ENCODE measurements at places on chromosomes 12 and 14. TPM values are rescaled to one million over a fixed set of nuclear protein-coding genes. Genes with fewer than 3 reads are reported as not detected.

DNA sequence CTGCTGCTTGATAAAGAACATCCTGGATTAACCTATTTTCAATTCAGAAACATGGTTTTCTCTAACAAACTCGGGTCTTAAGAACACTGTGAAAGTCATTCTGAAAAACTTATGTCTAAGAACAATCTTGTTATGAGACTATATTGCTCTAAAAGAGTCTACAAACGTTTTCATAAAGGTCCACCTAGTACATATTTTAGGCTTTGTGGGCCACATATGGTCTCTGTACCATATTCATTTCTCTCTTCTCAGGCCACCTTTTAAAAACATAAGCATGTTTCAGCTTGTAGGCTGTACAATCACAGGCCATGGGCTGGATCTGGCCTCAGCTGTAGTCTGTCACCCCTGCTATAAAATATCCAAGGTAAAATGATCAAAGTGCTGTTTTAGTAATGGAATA, 39.9 kb downstream of the PPP4R3A start:
- DNase-seq: no peak

DNA sequence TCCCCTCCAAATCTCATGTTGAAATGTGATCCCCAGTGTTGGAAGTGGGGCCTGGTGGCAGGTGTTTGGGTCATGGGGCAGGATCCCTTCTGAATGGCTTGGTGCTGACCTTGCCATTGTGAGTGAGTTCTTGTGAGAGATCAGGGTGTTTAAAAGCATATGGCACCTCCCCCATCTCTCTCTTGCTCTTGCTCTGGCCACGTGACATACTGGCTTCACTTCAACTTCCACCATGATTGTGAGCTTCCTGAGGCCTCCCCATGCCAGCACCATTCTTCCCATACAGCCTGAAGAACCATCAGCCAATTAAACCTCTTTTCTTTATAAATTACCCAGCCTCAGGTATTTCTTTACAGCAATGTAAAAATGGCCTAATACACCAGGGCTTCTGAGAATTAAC, 79.8 kb upstream of the C14orf132 start:
- DNase-seq: no peak

The ART4 gene
- polyA plus RNA-seq: 0.60 TPM

The DAZAP2 gene
- polyA plus RNA-seq: 236 TPM

The TPPP2 gene
- polyA plus RNA-seq: 0.35 TPM

DNA sequence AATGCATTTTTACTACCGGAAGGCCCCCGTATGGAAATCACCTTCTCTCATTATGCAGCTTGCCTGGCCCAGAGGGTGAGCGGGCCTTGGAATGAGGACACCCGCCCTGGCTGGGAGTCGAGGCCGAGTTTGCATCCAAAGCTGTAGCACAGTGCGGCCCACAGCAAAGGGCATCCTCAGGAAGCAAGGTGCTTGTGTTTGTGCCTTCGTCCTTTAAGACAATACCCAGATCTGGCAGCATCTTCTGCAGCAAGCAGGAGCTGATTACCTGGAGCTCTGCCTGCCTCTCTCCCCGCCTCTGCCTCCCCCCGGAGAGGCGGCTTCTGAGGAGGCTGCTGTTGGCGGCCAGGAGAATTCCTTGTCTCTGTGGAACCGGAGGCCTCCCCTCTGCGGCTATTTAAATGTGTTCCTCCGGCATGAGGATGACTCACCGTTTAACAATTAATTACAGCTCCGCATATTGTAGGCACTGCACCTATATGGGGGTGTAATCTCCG, 145.3 kb downstream of the CACNA1C start:
- no peak for DNase-seq

DNA sequence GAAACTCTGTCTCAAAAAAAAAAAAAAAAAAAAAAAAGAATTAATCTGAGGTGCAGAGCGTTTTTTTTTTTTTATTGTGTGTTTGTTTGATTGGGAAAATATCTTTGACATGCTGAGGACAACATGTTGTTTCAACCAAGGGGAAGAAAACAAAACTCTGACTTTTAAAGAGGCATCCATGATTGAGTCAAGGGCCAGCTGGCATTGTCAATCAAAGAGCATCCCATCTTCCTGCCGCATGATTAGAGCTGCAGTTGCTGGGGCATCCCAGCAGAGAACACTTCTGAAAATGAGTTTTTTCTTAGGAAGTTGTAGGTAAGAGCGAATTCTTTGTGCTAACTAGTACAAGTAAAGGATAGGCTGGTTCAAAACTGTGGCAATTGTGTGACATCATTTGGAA, 200.9 kb upstream of the DAAM1 start:
- DNase-seq: no peak

- DNase-seq: no peak
Measured at GRCh38 chr12:49377386-49377785, 10.1 kb downstream of the SPATS2 start.

DNA sequence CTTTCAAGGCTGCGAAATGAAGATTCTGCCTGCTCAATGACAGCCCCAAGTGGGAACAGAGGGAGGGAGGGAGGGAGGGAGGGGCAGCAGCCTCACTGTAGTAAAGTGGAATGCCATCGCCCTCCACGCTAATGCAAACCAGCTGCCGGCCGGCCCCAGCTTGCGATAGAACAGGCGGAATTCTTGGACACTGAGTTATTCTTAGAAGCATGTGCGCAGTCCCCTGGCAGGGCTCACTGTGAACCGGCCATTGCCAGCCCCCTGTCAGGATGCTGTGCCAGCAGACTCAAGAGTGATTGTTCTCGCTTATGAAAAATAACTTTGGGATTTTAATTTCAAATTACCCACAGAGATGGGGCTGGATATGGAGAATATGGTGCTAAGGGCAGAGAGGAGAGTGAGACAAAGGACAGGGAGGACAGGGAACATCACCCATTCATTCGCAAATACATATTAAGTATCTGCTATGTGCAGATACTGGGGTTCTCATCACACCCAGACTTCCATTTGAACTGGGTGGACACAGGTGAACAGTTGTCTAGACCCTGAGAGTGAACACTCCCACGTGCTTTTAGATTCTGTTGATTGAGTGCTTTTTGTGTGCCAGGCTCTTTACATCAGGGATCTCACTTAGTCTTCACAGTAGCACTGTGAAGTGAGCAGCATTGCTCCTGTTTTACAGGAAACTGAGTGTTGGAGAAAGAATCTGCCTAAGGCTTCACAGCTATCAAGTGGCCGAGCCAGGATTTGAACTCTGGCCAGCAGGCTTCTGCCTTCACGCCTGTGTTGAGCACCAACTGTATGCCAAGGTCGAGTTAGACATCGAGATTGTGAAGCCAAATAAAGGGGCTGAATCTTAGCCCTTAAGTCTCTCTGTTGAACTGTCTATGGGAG, 192.9 kb downstream of the C12orf75 start:
- peak; percentile 75 for DNase-seq

The NINJ2 gene
- polyA plus RNA-seq: 2.9 TPM

DNA sequence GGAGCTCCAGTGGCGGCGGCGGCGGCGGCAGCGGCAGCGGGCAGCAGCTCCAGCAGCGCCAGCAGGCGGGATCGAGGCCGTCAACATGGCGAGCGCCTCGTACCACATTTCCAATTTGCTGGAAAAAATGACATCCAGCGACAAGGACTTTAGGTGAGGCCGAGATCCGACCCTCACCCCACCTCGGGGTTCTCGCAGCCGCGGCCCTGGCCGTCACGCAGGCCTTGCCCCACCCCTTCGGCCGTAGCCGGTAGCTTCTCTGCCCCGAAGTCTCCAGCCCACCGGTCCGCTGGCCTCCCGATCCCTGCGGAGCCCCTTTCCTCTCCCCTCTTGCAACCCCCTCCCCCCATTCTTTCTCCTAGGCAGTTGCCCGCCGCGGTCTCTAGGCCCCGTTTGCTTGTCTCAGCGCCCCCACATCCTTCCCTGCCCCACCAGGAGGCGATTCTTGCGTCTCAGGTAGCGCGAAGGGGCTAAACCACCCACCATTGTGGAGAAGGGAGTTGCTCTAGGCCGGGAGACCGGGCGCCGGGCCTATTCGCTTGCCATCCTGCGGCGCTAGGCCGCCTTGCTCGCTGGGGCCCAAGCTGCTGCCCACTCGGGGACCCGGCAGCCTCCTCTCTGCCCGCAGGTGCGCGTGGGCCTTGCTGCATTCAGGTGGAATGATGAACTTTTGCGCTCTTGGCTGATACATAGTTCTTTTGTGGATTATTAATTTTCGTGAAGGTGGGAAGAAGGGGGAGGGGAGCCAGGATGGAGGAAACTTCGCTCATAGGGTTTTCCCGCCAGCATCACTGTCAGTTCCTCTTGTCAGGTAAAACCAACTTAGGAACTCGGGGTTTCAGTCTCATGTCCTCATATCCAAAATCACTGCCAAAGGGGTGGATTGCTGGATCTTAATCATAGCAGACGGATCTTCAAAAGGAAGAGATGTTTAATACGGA, 745 bp downstream of the CAND1 start:
- no peak for DNase-seq

The GNG2 gene
- 98.3 TPM for polyA plus RNA-seq

The CPM gene
- polyA plus RNA-seq: 466 TPM

The PLD4 gene
- polyA plus RNA-seq: 5.7 TPM

DNA sequence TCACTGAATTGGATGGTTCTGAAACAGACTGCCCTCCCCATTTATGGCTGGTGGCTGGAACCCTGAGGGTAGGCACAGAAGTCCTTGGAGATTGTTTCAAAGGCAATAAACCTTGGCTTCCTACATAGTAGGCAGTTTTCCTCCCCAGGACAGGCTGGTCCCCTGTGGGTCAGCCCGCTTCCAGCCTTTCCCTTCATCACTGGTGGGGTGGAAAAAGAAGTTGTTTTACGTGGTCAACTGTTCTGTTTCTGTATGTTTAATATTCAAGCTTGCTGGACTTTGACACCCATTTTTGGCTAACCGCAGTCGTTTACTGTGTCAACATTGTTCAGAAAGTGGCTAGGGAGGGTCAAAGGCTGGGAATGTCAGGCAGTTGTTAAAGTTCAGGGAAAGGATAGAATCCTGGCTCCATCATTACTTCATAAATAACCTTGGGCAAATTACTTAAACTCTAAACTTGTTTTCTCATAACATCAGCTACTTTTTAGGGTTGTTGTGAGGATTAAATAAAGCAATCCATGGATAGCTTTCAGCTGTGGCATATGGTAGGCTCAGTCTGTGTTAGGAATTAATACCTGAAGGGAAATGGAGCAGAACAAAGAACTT, 2.4 kb downstream of the KLHDC2 start:
- no peak for DNase-seq

DNA sequence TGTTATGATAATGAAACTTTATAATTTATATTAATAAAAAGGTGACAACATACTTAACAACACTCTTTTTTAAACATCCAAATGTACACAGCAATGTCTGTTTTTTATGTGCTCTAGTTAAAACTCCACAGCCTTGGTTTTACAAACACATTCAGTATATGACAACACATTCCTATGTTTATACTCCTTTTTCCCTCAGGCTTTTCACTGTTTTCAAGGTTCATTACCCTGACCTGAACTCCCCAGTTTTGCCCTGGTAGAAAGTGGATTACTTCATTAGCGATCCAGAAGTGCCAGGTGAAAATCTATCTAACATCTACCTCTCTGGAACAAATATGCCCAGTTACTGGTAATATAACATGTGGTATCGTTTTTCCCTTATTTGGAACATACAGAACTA, 340.2 kb upstream of the DDHD1 start:
- no peak for DNase-seq

The DHH gene
- 1.2 TPM for polyA plus RNA-seq

DNA sequence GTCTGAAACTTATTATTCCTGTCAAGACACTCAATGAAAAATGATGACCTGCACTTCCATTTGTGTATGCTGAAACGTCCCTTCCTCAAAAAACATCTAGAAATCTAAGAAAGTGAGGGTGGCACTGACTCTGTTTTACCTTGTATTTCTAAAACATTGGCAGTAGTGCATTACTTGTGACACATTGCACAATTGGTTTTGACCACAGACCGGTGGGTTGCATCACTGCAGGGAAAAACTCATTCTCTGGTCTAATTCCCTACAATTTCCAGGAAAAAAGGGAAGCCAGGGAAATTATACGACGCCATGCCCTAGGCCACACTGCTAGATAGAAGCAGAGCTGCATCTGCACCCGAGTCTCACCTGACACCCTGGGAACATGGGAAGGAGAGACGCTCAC, 156.7 kb downstream of the NTF3 start:
- DNase-seq: no peak

GRCh38 chr14:31286456-31287293, 79.1 kb upstream of the HECTD1 start:
- no peak for DNase-seq

- no peak for DNase-seq
Measured at GRCh38 chr12:117279606-117280005, 81.8 kb downstream of the NOS1 start.

The SLC38A2 gene
- polyA plus RNA-seq: 109 TPM
